Type B pancreatic cell (in vitro differentiated cells): ENCODE measurements at places on chromosomes 16 and 17.

GRCh38 chr16:70701596-70701995, 15.7 kb upstream of the MTSS2 start:
- DNase-seq: no peak
- peak overlapping the region; percentile 85 for H3K27ac ChIP-seq
- peaks cover 15% of the 10 kb centered on the region for H3K4me1 ChIP-seq
- no peaks in the 10 kb centered on the region for H3K36me3 ChIP-seq
- no peaks in the 10 kb centered on the region for H3K27me3 ChIP-seq

GRCh38 chr17:38872027-38872511, 2.2 kb downstream of the LASP1 start:
- H3K27ac ChIP-seq: peak overlapping the region; percentile 96
- H3K27me3 ChIP-seq: peaks cover 13% of the 10 kb centered on the region
- H3K4me1 ChIP-seq: peaks cover 47% of the 10 kb centered on the region
- peak overlapping the region; percentile 96 for H3K4me3 ChIP-seq
- H3K36me3 ChIP-seq: peaks cover 3% of the 10 kb centered on the region
- no peak for DNase-seq

GRCh38 chr17:31598399-31598782, 206.9 kb downstream of the RAB11FIP4 start:
- no peak overlapping the region for H3K27ac ChIP-seq
- no peak overlapping the region for H3K4me3 ChIP-seq
- H3K27me3 ChIP-seq: no peaks in the 10 kb centered on the region
- peaks cover 15% of the 10 kb centered on the region for H3K4me1 ChIP-seq
- no peaks in the 10 kb centered on the region for H3K36me3 ChIP-seq

GRCh38 chr17:12536472-12536871, 129.2 kb upstream of the MYOCD start:
- no peak overlapping the region for H3K27ac ChIP-seq
- H3K4me1 ChIP-seq: peaks cover 4% of the 10 kb centered on the region
- no peak for DNase-seq
- no peaks in the 10 kb centered on the region for H3K36me3 ChIP-seq
- H3K4me3 ChIP-seq: no peak overlapping the region

GRCh38 chr16:12214509-12214908, 238.0 kb downstream of the SNX29 start:
- no peaks in the 10 kb centered on the region for H3K36me3 ChIP-seq
- no peak for DNase-seq
- H3K4me3 ChIP-seq: no peak overlapping the region
- H3K27me3 ChIP-seq: no peaks in the 10 kb centered on the region

DNA sequence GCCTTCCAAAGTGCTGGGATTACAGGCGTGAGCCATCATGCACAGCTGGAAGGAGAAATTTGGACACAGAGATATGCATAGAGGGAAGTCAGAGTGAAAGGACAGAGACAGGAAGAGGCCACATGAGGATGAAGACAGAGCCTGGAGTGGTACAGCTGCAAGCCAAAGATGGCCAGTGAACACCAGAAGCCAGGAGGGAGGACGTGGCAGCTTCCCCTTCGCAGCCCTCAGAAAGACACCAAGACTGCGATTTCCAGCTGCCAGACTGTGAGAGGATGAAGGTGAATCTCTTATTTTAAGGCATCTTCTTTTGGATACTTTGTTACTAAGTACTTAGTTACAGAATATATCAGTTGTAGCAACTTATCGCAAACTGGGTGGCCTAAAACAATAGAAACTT, 60.5 kb upstream of the PLCG2 start:
- peaks cover 26% of the 10 kb centered on the region for H3K4me1 ChIP-seq
- no peaks in the 10 kb centered on the region for H3K36me3 ChIP-seq
- DNase-seq: no peak

- H3K4me1 ChIP-seq: peaks cover 18% of the 10 kb centered on the region
- no peak overlapping the region for H3K4me3 ChIP-seq
- H3K27me3 ChIP-seq: no peaks in the 10 kb centered on the region
- no peak overlapping the region for H3K27ac ChIP-seq
- H3K36me3 ChIP-seq: no peaks in the 10 kb centered on the region
These were observed 35.8 kb upstream of the SNN start for GRCh38 chr16:11632455-11632939.

DNA sequence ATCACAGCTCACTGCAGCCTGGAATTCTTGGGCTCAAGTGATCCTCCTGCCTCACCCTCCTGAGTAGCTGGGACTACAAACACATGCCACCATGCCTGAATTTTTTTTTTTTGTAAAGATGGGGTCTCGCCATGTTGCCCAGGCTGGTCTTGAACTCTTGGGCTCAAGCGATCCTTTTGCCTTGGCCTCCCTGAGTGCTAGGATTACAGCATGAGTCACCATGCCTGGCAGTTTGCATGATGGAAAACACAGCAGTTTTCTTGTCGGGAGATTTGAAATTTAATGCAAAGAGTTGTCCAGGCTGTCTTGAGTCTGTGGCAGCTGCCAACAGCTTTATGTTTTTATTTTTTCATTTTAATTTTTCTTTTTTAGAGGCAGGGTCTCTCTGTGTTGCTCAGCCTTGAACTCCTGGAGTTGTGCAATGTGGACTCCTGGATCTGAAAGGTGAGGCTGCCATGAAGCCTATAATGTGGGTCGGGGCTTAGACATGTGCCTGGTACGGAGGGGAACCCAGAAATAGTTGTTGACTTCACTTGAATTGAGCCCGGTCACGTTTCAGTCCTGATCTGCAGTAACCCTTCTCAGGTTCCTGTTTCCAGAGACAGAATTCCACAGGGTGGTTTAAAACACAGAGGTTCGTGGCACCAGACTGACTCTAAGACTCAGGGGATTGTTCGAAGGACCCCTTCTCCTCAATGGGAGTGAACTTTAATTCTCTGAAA, 18.7 kb downstream of the CD300A start:
- no peaks in the 10 kb centered on the region for H3K4me1 ChIP-seq
- H3K27ac ChIP-seq: no peak overlapping the region
- peaks cover 42% of the 10 kb centered on the region for H3K27me3 ChIP-seq
- no peak for DNase-seq

DNA sequence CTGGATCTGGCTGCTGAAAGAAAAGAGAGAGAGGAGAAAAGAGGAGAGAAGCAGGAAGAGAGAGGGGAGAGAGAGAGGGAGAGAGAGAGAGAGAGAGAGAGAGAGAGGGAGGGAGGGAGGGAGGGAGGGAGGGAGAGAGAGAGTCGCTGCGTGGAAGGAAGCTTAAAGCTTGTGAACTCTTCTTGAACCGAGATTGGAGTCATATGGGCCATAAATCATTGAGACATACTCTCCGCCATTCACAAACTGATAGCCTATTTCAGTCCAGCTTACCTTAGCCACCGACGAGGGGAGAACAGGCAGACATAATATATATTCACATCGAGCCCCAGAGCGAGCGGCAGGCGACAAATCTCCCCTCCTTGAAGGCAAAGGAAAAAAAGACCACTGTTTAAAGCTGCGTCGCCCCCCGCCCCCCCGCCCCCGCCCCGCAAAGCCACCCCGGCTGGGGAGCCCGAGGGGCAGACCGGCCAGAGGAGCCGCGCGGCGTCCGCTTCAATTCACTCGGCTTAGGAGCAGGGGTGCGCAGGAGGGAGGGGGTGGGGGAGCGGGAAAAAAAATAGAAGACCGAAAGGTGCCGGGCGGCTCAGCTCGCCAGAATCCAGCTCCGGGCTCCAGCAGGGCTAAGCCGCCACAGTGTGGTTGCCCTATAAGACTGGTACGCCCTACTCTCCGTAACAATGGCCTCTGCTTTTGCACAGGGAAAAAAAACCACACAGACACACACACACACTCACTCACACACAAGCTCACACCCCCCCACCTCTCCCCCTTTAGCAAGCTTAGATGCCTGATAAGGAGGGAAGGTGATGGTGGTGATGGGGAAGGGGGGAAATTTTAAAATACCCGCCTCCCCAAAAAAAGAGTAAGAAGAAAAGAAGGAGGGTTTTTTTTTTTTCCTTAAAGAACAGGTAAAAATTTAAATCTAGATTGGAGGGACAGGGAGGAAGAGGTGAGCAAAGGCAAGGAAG, 10.6 kb upstream of the HOXB2 start:
- H3K36me3 ChIP-seq: peaks cover 25% of the 10 kb centered on the region
- H3K27me3 ChIP-seq: peaks cover 62% of the 10 kb centered on the region
- DNase-seq: no peak
- H3K4me3 ChIP-seq: peak overlapping the region; percentile 93
